ENCODE measurements at places on chromosomes 13 and 19.

GRCh38 chr13:97934590-97934989 is 18.9 kb upstream of the IPO5 start:
- DNase-seq = no peak

- no peak for DNase-seq
These were observed 58.4 kb downstream of the ELF1 start for GRCh38 chr13:40960716-40961115.

DNA sequence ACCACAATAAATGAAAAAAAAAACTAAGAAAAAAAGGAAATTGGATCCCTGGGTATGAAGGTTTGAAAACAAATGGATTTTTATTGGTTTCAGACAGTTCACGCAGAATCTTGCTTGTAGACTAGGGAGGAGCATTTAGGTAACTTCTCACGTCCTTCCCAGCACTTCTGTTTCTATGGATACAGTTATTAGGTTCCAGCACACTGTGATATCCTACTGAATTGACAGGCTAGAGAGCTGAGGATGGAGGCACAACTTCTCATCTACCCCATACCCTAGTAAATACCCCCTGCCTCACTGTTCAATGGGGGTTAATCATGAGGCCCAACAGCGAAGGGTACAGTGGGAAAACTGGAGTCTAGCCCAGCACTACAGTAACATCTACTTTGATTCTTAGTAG is 304.1 kb downstream of the ENOX1 start:
- no peak for DNase-seq

DNA sequence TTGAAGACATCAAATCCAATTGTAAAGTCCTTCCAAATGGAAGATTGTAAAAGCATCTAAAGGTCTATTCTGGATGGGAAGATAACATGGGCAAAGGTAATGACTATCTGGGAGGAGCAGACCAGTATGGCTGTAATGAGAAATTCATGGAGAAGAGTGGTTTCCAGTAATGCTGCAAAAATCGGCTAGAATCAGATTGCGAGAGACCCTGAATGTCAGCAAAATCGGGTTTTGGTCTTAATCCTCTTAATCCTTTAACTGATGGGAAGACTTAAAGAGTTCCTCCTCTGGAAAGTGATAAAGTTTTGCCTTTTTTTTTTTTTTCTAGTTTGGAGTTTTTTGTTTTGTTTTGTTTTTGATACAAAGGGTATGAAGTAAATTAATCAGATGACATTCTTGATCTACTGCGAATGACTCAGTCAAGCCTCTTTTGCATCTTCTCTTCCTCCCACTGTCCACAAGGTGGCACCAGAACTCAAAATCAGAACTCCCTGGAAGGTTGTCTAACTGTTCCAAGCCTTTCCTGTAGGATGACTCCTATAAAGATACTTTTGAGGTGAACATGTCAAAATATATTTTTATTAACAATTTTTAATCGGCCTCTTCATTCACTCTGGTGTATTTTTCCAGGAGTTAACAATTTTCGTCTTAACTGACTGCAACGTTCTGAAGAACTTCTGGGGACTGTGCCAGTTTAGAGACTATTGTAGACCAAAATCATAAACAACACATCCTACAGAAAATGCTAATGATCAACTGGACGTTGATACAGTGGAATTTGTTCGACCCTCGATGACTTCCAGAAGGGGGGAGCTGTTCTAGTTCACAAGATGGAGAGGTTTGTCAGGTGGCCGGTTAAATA is 213.3 kb upstream of the MIR17HG start:
- DNase-seq = peak; percentile 11

DNA sequence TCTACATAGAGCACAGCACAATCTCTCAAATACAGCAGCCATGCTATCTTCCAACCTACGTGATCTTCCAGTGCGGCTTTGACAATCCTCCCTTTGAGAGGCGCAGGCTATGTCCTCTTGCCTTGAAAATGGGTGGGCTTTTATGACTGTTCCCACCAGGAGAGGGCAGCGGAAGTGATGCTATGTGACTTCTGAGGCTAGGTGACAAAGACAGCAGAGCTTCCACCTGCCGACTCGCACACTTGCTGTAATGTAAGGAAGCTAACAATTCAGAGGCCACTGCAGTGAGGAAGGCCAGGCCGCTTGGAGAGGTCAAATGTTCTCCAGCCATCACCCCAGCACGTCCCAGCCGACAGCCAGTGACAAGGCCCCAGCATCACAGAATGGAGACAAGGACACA is 65.8 kb downstream of the MRPL57 start:
- DNase-seq = no peak

DNA sequence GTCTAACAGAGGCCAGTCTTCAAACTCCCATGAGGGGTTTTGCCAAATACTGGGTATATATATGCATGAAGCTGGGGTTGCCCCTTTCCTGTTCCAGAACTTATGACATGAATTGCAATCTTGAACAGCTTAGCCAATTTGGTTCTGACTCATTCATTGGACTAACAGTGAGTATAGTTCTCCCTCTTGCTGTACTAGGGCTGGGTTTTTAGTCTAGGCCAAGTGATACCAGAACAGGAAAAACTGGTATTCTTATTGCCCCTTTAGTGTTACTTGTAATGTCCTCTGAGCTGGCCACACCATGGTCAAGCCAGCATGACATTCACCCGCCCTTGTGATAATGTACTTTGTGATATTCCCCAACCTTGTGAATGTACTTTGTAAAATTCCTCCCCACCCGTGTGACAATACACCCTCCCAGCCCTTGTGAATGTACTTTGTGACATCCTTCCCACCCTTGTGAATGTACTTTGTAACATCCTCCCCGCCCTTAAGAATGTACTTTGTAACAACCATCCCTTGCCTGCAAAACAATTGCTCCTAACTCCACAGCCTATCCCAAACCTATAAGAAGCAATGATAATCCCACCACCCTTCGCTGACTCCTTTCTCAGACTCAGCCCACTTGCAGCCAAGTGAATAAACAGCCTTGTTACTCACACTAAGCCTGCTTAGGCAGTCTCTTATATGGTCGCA is 26.9 kb downstream of the ZNF846 start:
- no peak for DNase-seq

DNA sequence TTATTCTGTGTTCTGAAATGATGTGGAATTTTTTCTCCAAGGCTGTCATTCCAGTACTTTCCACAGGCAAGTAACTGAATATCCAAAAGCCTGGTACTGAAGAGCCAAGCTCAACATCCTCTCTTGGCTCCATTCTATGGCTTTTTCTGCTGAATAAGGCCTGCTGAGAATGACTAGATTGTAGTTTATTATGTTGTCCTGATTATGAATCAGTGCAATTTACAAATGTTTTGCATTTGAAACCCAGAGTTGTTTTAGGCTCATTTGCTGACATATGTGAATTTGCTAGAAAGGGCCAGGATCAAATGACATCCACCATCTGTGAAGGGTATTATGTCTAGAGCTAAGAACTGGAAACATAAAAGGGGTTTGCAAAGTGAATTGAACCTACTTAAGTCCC is 596.6 kb downstream of the KCTD12 start:
- DNase-seq = no peak

DNA sequence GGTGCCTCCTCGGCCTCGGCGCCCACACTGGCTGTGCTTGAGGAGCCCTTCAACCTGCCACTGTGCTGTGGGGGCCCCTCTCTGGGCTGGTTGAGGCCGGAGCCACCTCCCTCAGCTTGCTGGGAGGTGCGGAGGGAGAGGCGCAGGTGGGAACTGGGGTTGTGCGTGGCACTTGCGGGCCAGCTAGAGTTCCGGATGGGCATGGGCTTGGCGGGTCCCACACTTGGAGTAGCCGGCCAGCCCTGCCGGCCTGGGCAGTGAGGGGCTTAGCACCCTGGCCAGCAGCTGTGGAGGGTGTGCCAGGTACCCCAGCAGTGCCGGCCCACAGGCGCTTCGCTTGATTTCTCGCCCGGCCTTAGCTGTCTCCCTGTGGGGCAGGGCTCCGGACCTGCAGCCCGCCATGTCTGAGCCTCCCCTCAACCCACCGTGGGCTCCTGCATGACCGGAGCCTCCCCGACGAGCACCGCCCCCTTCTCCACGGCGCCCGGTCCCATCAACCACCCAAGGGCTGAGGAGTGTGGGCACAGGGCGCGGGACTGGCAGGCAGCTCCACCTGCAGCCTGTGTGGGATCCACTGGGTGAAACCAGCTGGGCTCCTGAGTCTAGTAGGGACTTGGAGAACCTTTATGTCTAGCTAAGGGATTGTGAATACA is 723.8 kb downstream of the DIAPH3 start:
- DNase-seq = no peak

- peak; percentile 85 for DNase-seq
These were observed 21.7 kb downstream of the CEACAM21 start for GRCh38 chr19:41597600-41598041.

- DNase-seq = no peak
These were observed 268.3 kb upstream of the MIR17HG start for GRCh38 chr13:91079176-91079575.

All from CD4-positive, CD25-positive, alpha-beta regulatory T cell (primary cell).